ENCODE measurements at places on chromosomes 11 and 22. TPM values are rescaled to one million over a fixed set of nuclear protein-coding genes. Genes with fewer than 3 reads are reported as not detected.

Gene EED
- total RNA-seq: 24.4 TPM

Gene SNX32
- total RNA-seq: 0.08 TPM

Gene OSBPL5
- total RNA-seq: 9.8 TPM

Gene THAP12
- 51.0 TPM for total RNA-seq

Gene OR5A1
- not detected for total RNA-seq

Gene TUB
- total RNA-seq: 6.7 TPM

Gene TREH
- total RNA-seq: not detected

Gene MS4A4A
- not detected for total RNA-seq

Gene EPS8L2
- total RNA-seq: 75.7 TPM

Gene FOLR2
- not detected for total RNA-seq

Gene PHF21B
- 0.81 TPM for total RNA-seq

Gene RTL10
- 8.6 TPM for total RNA-seq

Gene CCDC116
- total RNA-seq: not detected

Gene SLC25A18
- total RNA-seq: 0.85 TPM

Gene ABCC8
- 11.8 TPM for total RNA-seq

Gene IGSF9B
- 2.4 TPM for total RNA-seq

Gene PDE3B
- 2.7 TPM for total RNA-seq

Gene OR52H1
- not detected for total RNA-seq

Gene ZBTB16
- total RNA-seq: 1.2 TPM

Gene DNHD1
- 2.4 TPM for total RNA-seq

Gene SERGEF
- 15.1 TPM for total RNA-seq

Gene THRSP
- not detected for total RNA-seq

Gene SLC17A6
- total RNA-seq: not detected

Gene UBASH3B
- total RNA-seq: 31.4 TPM

Gene SAC3D1
- 35.4 TPM for total RNA-seq

Gene SLC43A3
- 0.29 TPM for total RNA-seq

Gene ROBO4
- not detected for total RNA-seq

Gene SSRP1
- 250 TPM for total RNA-seq

Gene SIAE
- 12.8 TPM for total RNA-seq

Gene CCDC81
- 0.21 TPM for total RNA-seq

Gene OR51E2
- not detected for total RNA-seq

Gene OR6T1
- total RNA-seq: not detected

Gene OVOL1
- total RNA-seq: 0.12 TPM

Gene APOBEC3G
- not detected for total RNA-seq

Gene SCUBE2
- 0.29 TPM for total RNA-seq

Gene MRGPRX4
- not detected for total RNA-seq

Gene HBB
- 0.24 TPM for total RNA-seq

Gene RAB36
- 7.1 TPM for total RNA-seq

Gene JHY
- total RNA-seq: 2.9 TPM

Gene FXYD6
- 0.55 TPM for total RNA-seq

Gene FGF4
- total RNA-seq: not detected

Gene ENTHD1
- not detected for total RNA-seq

Gene MAJIN
- total RNA-seq: not detected

Gene LRRN4CL
- 0.08 TPM for total RNA-seq

Gene PTPRJ
- 52.7 TPM for total RNA-seq

Gene CBLIF
- total RNA-seq: not detected

Gene TRIM5
- total RNA-seq: 9.6 TPM

Gene GAL3ST3
- total RNA-seq: not detected

Gene OR52E8
- total RNA-seq: not detected

Gene TRPM5
- not detected for total RNA-seq

Gene STX5
- 24.9 TPM for total RNA-seq

Gene TYR
- total RNA-seq: not detected

Gene OSBP2
- 8.4 TPM for total RNA-seq

Data from A549 treated with AZD2906 at 1 μM for 4 hours (cell line).